Renal cortical epithelial cell (primary cell): ENCODE measurements at places on chromosomes 2 and 18. TPM values are rescaled to one million over a fixed set of nuclear protein-coding genes. Genes with fewer than 3 reads are reported as not detected.

DNA sequence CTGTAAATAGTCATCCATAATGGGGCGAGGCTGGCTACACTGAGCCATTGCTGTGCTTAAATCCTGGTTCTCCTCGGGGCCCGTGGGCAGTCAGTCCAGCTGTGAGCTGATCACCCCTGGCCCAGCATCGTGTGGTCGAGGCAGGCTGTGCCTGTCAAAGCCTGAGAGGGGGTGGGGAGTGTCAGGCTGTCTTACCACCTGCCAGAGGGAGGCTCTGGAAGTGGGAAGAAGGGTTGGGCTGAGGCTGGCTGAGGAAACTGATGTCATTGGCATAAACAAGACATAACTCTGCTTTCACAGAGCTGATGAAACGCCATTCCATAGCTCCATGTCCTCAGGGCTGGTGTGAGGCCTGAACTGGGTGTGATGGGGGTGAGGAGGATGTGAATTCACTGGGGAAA is 49.7 kb downstream of the KLHL29 start:
- DNase-seq = peak; percentile 19

GRCh38 chr18:35692866-35693265 is 111.3 kb downstream of the GALNT1 start:
- DNase-seq = no peak

Gene BUB1
- total RNA-seq = 2.2 and 23.4 TPM in 2 replicates

GRCh38 chr2:30165050-30165520 is 18.3 kb downstream of the YPEL5 start:
- DNase-seq = peak; percentile 91

DNA sequence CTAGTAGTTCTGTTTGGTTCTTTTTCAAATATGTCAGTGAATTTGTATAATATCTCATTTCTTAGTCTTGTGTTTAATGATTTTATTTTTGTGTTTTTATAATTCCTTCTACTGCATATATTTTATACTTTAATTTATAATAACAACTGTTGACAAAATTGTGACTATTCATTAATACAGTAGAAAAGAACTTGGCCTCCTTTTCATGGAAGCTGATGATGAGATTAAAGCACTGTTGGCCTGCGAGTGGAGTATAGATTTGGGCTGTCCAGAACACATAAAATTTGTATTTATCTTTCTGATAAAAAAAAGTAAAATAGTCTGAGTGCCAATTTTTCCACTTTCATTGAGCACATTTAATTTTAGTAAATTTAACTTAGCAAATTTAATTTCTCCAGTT is 12.1 kb downstream of the CFLAR start:
- DNase-seq = no peak

Gene ARL6IP6
- 16.4 and 40.3 TPM in 2 replicates for total RNA-seq

Gene ECEL1
- total RNA-seq = 0.65 TPM in 1 of 2 replicates, not detected in the other

Gene SP9
- not detected in 2 replicates for total RNA-seq

DNA sequence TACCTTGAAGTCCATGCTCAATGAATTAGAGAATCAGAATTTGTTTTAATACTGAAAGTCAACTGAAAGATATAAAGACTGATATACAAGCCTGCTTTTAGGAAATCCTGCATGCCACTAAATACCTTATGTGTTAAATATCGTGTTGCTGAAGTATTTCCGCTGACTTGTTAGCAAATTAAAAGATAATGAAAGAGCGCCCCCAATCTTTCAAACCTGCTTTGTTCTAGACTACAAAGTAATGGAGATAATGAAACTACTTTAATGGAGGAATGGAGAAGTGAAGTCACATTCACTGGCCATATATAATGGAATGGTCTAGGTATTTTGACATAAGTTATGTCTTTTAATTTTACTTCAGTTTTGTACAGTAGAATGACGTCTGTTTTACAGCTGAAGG is 95.7 kb downstream of the ASXL3 start:
- DNase-seq = no peak
